Thyroid gland (tissue), 4 donors: ENCODE measurements at places on chromosomes 7 and 10.

DNA sequence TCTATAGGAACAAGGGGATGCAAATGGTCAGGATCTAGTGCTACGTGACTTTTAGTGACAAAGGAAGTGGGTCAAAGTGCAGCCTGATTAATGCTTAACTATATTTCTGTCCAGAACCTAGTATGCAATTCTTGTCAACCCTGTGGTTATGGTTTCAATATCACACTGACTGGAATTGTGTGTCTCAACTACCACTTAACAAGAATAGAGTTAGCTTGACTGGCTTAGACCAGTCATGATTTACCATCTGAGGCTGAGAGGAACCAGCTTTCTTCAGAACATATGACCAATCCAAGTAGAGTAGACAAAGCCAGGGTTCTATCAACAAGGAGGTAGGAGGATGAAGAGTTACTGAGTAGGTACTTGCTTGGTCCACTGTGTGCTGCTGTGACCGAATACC, 54.4 kb downstream of the MYPN start:
- no peaks in the 10 kb centered on the region for H3K36me3 ChIP-seq
- no peak overlapping the region for H3K27ac ChIP-seq
- no peaks in the 10 kb centered on the region for H3K4me1 ChIP-seq
- no peaks in the 10 kb centered on the region for H3K27me3 ChIP-seq
- no peak overlapping the region for H3K4me3 ChIP-seq

- no peak overlapping the region for H3K4me3 ChIP-seq
- H3K27ac ChIP-seq = no peak overlapping the region
- DNase-seq = no peak
- no peaks in the 10 kb centered on the region for H3K4me1 ChIP-seq
- H3K27me3 ChIP-seq = no peaks in the 10 kb centered on the region
Measured at GRCh38 chr7:107105591-107106245, 61.2 kb downstream of the PRKAR2B start.

- no peaks in the 10 kb centered on the region for H3K36me3 ChIP-seq
- no peaks in the 10 kb centered on the region for H3K4me1 ChIP-seq
- H3K27ac ChIP-seq = no peak overlapping the region
- no peak overlapping the region for H3K4me3 ChIP-seq
- H3K27me3 ChIP-seq = no peaks in the 10 kb centered on the region
Measured at GRCh38 chr7:50416527-50417182, 33.5 kb downstream of the FIGNL1 start.

DNA sequence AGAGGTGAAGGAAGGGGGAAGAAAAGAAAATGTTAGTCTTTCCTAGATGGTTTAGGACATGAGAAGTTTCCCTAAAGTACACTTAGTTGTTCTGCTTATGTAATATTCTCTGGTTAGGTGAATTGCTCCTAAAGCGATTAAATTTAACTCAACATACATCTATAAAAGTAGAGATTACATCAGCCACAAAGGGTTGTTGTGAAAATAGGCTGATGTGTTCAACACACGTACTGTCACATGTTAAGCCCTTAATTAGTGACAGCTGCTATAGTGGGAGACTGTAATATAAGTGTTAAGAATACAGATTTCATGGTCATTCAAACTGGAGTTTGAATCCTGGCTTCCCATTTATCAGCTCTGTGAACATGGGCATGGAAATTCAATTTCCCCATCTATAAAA, 12.8 kb downstream of the HECTD2 start:
- no peaks in the 10 kb centered on the region for H3K27me3 ChIP-seq
- no peaks in the 10 kb centered on the region for H3K36me3 ChIP-seq
- no peak overlapping the region for H3K27ac ChIP-seq
- no peak for DNase-seq
- no peak overlapping the region for H3K4me3 ChIP-seq

DNA sequence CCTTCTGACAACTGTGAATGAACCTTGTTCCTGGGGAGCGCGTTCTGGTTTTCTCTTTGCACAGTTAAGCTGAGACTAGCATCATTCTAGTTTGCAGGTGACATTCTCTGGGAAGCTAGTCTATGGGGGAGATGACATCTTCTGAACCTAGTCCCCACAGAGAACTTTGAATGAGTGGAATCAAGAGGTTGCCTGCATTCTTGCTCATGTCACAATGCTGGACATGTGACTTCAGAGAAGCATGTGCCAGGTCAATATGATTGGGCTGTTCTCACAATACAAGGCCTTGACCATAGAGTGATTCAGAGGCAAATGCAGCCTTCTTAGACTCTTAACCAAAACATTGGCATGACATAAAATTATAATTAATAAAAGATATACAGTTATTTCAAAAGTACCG, 22.1 kb downstream of the KLLN start:
- no peak for DNase-seq
- H3K27ac ChIP-seq = no peak overlapping the region
- no peaks in the 10 kb centered on the region for H3K27me3 ChIP-seq

DNA sequence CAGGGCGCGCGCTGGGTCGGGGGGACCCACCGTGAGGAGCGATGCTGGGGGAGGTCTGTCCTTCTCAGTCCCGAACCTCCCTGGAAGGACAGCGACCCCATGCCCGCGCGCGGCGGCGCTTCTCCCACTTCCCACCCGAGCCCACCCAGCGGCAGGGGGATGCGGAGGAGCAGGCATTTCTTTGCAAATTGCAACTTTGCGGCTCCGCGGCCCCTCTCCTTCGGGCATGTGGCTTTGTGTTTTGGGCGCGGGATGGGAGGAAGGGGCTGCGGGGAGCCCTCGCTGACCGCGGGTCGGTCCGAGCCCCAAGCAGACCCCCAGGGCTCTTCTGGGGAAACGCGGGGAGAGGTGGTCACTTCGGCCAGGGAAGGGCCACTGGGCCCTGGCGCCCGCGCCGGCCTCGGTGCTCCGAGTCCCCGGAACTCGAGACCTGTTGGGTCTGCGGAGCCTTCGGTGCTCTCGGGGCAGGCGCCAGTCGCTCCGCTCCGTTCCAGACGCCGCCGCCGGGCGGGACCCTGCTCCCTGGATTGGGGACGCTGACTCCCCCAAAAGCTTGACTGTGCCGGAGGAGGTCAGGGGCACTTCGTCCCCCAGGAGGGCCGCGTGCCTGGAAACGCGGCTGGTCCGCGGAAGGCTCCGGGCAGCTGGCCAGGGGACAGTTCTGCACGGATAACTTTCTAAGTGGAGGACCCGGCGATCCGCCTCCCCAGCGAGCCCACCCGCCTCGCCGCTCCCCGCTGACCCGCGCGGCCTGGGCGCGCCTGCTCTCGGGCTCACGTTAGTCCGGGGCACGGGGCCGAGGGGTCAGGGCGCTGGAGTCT, 164.2 kb upstream of the DPP6 start:
- H3K4me1 ChIP-seq = peaks cover 7% of the 10 kb centered on the region
- no peaks in the 10 kb centered on the region for H3K27me3 ChIP-seq
- peak overlapping the region; percentile 50 for H3K27ac ChIP-seq
- DNase-seq = peak; percentile 73
- H3K36me3 ChIP-seq = no peaks in the 10 kb centered on the region

DNA sequence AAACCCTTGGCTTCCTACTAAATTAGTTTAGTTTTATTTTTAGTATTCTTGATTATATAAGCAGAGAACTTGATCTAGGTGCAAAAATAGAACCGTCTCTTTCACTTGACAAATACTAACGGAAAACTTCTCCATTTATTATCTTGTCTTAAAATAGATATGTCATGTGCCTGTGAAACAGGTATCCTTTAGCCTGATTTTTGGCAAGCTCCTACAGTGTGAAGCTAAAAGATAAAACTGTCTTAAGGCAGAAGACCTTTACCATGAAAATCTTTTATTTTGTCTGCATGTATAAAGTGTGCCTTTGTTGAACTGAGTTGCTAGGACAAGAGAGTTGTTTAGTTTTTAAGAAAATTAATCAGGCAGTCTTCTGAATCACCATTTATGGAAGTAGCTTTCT, 90.6 kb downstream of the CYP51A1 start:
- no peak for DNase-seq
- H3K27me3 ChIP-seq = no peaks in the 10 kb centered on the region
- H3K4me3 ChIP-seq = no peak overlapping the region
- H3K4me1 ChIP-seq = peaks cover 3% of the 10 kb centered on the region

- no peaks in the 10 kb centered on the region for H3K27me3 ChIP-seq
- H3K4me1 ChIP-seq = no peaks in the 10 kb centered on the region
- no peaks in the 10 kb centered on the region for H3K36me3 ChIP-seq
- DNase-seq = no peak
- no peak overlapping the region for H3K4me3 ChIP-seq
Measured at GRCh38 chr7:155758348-155758747, 53.9 kb downstream of the SHH start.

GRCh38 chr10:42951486-42952251, 125.2 kb upstream of the RET start:
- no peaks in the 10 kb centered on the region for H3K27me3 ChIP-seq
- peak; percentile 50 for DNase-seq
- no peaks in the 10 kb centered on the region for H3K36me3 ChIP-seq
- peaks cover 13% of the 10 kb centered on the region for H3K4me1 ChIP-seq

GRCh38 chr7:134908289-134908688, 78.0 kb upstream of the AGBL3 start:
- no peak overlapping the region for H3K4me3 ChIP-seq
- H3K27me3 ChIP-seq = no peaks in the 10 kb centered on the region
- peak overlapping the region; percentile 12 for H3K27ac ChIP-seq
- DNase-seq = no peak

DNA sequence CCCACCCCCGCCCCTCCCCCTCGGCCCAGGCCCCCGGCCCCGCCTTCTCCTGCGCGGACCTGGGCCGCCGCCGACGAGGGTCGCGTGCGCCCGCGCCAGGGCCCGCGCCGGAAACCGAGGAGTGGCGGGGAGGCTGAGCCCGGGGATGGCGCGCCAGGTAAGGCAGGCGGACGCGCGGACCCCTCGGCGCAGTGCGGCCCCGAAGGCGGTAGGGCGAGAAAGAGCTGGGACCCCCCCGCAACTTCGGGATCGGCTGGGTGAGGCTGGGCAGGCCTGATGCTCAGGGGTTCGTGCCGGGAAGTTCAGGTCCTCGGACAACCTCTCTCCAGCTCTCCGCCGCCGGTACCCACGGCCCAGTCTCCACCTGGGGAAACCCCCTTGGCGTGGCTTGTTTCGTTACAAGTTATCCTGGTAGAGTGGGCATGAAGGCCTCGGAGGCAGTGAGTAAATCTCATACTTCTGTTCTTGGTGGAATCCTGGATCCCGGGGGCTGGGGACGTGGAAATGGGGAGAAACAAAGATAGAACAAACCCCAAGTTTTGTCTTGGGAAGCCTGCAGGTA, 58.4 kb downstream of the ZNF467 start:
- DNase-seq = peak; percentile 47
- peaks cover 15% of the 10 kb centered on the region for H3K4me1 ChIP-seq
- H3K27ac ChIP-seq = peak overlapping the region; percentile 66

DNA sequence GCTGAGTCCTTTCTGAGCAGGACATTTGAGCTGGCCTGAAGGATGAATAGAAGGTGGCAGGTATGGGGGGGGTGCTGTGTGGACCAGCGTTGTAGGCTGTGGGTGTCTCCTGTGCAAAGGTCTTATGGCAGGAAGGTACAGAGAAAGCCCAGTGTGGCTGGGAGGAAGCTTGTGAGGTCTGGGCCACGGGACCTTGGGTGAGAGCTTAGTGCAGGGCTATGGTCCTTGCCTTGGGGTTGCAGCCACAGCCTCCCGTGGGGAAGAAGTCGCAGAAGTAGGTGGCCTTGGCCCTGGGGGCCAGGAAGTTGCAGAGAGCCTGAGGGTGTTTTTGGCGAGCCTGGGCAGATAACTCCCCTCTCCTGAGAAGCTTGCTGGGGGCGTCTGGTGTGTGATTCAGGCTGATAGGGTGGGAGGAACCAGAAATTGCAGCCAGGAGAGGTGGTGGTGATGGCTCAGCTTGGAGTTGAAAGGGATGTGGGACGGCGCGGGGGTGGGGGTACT, 172.0 kb upstream of the TNRC18 start:
- H3K4me1 ChIP-seq = peaks cover 47% of the 10 kb centered on the region
- DNase-seq = no peak
- H3K4me3 ChIP-seq = no peak overlapping the region
- H3K36me3 ChIP-seq = no peaks in the 10 kb centered on the region
